ENCODE measurements at places on chromosomes 11 and 22.

GRCh38 chr11:19664886-19665548, 47.6 kb upstream of the NAV2 start:
- peak; percentile 82 for DNase-seq

DNA sequence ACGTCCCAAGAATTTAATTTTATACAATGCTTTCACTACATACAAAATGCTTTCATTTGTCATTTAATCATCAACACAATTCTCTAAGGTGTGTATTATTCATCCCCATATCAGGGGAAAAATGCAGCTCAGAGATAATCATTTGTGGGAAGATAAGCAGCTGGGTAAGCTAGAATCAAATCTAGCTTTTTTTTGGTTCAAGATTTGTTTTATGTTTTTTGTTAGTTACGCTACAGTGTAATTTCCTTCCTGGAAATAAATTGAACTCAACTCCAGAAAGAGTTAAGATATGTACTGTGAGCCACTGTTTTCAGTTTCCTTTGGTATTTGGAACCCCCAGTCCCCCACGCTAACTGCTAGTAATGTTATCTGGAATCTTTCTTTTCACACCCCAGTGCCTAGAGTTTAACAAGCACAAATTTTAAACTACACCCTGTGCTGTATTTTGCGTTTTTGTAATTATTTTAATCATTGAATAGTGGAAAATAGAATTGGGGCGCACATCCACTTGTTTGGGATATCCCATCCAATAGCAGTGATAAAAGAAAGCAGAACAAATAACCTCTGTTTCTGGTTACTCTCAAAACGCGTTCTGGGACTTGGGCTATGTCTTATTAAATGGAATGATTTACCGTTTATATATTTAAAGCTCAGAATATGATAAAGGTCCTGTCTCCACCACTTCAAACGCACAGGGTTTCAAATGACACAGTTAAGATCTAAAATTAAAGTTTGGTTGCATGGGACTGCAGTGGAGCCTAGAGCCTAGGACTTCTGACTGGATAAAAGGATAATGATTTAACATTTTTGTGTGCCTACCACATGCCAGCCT, 2.1 kb upstream of the HSPA8 start:
- no peak for DNase-seq

DNA sequence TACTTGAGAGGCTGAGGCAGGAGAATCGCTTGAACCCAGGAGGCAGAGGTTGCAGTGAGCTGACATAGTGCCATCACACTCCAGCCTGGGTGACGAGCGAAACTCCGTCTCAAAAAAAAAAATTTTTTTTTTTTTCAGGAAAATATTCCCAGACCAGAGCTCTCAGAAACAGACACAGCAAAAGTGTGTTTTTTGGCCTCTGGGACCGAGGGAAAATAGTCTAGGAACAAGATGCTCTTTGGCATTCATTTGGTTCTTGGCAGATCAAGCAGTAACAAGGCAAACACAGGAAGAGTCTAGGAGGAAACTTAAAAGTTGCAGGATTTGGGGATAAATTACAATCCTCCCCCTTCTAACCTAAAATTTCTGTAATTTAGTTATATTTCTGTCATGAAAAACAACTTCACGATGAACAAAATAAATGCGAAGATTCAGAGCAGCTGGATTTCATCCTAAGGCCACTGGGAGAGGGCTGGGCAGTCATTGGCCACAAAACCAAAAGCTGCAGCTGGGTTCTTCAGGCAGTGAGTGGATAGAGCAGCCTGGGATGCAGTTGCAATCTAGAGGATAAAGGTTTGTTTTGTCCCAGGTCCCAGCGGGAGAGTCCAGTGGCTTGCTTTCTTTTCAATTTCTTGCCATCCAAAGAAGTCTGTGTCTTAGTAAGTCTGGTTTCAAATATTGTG, 19.7 kb downstream of the ATG16L2 start:
- no peak for DNase-seq

- DNase-seq: no peak
Observed at GRCh38 chr22:33697640-33698039, 222.6 kb downstream of the LARGE1 start.
